Right renal cortex interstitium (tissue), 3 donors: ENCODE measurements at places on chromosomes 3 and 15.

GRCh38 chr3:135558150-135558783 lies 407.3 kb upstream of the PPP2R3A start:
- no peak for DNase-seq

DNA sequence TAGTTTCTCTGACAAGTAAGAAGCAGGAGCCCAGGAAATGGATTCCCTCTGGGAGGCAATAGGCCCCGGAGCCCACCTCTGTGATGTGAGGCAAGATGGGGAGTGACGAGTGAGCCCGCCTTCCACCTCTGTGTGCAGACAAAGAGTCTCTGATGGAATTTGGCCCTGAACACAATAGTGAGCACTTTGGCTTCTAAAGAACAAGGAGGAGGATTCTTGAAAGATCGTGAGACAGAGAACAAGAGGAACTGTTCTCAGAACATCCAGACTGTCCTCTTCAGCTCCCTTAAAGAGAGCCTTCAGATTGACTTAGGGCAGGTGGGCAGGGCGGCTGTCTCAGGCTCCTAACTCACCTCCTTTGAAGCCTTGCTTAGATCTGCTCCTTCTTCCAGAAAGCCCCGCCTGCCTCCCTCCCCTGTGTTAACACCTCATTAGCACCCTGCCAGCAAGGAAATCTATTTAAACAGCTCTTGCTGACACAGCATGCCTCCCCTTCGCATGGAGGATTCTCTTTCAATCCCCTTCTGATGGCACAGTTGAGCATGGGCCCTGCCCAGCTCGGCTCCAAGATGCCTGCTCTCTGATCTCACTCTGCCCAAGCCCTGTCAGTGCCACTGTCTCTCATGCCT lies 430.3 kb downstream of the NTRK3 start:
- no peak for DNase-seq

- DNase-seq, result no peak
Observed at GRCh38 chr15:96307856-96308394, 22.6 kb upstream of the NR2F2 start.

- DNase-seq, result no peak
Observed at GRCh38 chr3:174111776-174112175, 714.2 kb downstream of the NLGN1 start.

GRCh38 chr3:185470323-185470722 lies 28.5 kb downstream of the TMEM41A start:
- DNase-seq, result no peak

DNA sequence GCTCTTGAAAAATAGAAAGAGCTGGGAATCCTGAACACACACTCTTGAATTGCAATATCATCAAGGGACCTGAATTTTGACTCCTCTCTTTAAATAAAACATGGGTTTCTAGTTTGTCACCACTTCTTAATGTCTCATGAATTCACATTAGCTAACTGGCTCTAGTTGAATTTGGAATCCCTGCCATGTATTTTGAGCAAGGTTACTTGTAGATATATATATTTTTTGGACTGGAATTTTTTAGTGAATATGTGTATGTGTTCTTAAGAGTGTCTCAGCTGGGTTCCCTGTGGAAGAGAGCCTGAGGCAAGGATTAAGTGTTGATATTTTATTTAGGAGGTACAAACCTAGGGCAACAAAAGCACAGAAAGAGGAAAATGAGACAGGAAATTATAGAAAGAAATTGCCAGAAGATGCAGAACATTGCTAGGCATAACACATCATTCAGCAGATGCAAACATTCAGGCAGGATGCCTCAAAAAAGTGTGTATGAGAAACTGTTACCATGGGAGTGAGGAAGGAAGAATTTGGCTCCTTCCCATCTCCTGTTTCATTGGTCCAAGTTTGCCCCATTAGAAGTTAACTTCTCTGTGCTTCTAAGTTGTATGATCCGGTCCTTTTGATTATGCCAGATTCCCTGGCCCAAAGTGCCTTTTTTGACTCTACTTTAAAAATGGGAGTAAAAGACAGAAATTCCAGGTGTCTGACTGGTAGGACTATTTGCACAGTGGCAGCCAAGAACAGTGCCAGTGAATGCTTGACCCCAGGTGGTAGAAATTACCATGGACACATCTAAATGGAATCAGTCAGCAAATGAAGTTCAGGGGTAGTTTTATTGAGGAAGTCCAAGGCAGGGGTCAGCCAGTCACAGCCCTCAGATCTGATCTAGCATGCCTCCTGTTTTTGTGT lies 253.7 kb upstream of the TGFBR2 start:
- no peak for DNase-seq

GRCh38 chr3:105162448-105162847 lies 204.3 kb upstream of the ALCAM start:
- no peak for DNase-seq
